H1 (cell line): ENCODE measurements at places on chromosomes 5 and 9.

DNA sequence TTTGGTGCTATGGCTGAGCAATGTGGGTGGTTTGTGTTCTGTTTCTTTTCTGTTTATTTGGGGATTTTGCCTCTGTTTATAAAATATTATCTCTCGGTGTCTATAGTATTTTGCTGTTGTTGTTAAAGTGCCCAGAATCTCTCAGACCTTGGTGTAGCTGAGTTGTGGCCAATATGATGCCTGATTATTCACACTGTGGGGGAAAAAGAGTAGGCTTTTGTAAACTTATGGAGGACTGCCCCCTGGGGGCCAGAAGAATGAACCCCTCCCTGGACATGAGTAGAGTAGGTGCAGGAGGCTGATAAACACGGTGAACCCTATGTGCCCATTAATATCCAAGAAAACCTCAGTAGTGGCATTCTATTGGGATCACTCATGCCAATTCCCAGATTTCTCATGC, 49.0 kb upstream of the DPYSL3 start:
- no peak for DNase-seq
- 0 out of 2 replicates have a peak, but pooled peaks cover under 1% of the 10 kb centered on the region for H3K36me3 ChIP-seq
- H3K4me3 ChIP-seq, result no peak overlapping the region
- peaks cover 5% of the 10 kb centered on the region for H3K4me1 ChIP-seq
- no peaks in the 10 kb centered on the region for H3K27me3 ChIP-seq

DNA sequence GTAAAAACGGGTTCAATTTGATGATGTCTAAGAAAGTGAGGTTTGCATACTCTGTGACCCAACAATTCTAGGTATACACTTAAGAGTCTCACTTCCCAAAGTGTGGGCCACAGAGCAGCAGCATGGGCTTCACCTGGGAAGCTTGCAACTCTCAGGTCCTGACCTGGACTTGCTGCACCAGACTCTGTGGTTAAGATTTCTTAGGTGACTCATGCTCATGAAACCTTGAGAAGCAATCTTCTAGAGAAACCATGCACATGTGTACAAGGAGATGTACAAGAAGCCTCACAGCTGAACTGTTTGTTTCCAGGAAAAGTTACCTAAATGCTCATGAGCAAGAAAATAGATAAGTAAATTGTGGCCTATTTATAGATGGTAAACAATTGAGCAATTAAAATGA, 30.0 kb downstream of the DNAJC21 start:
- H3K4me3 ChIP-seq, result no peak overlapping the region
- H3K27ac ChIP-seq, result no peak overlapping the region
- H3K36me3 ChIP-seq, result no peaks in the 10 kb centered on the region
- DNase-seq, result no peak
- no peaks in the 10 kb centered on the region for H3K27me3 ChIP-seq

GRCh38 chr5:108398964-108399363, 17.1 kb upstream of the FBXL17 start:
- H3K36me3 ChIP-seq, result no peaks in the 10 kb centered on the region
- no peak overlapping the region for H3K4me3 ChIP-seq
- H3K27ac ChIP-seq, result no peak overlapping the region
- no peak for DNase-seq
- H3K4me1 ChIP-seq, result no peaks in the 10 kb centered on the region
- H3K27me3 ChIP-seq, result no peaks in the 10 kb centered on the region

DNA sequence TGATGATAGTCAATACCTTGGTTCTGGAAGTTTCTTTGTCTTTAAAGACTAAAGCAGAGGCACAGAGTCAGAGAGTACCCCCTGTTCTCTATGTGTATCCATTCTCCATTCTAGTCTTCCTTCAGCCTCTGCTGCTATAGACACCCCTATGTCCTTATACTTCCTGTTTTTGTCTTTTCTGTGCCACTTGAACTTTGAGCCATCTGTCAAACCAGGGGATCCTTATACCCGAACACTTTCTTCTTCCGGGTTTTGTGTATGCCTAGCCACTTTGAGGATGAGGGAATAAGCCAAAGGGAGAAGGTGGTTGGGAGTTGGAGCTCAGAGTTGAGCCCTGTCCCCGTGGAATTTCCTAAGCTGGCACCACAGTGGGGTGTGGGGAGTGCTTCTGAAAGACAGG, 61.1 kb upstream of the IL6ST start:
- no peaks in the 10 kb centered on the region for H3K4me1 ChIP-seq
- no peaks in the 10 kb centered on the region for H3K36me3 ChIP-seq
- no peak overlapping the region for H3K27ac ChIP-seq
- H3K4me3 ChIP-seq, result no peak overlapping the region
- no peaks in the 10 kb centered on the region for H3K27me3 ChIP-seq
- DNase-seq, result no peak

GRCh38 chr9:129446828-129447550, 173.9 kb downstream of the C9orf50 start:
- DNase-seq, result no peak
- peaks cover 2% of the 10 kb centered on the region for H3K27me3 ChIP-seq
- peaks cover 2% of the 10 kb centered on the region; the same call in 1 of the 2 replicates for H3K4me1 ChIP-seq

DNA sequence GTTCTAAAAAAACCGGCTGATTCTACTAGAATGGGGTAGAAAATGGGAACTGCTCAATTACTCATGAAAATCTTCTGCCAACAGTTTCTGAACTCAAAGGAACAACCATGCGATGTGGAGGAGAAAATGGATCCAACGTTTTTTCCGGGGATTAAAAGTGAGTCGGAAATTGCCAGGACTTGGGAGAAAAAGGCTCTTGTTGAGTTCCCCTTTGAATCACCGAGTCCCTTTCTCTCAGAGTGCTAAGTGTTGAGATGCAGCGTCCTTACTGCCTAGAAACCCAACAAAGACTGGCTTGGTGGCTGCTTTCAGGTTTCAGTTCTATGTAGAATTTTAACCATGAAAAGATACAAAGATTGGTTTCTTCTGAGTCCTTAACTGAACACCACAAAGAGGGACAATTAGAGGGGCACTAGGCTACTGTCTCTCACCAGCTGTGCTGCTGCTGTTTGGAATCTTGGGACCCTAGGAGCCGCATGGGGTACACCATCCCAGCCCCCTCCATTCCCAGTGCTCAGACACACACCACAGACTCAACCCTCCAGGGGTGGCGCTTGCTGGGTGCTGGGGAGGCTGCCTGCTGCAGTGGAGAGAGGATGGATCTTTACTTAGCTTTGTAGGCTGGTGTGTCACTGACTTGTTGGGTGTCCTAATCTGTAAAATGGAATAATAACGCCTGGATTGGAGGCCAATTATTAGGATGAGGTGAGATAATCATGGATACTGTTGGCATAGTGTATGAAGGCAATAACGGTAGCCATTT, 21.5 kb upstream of the NEUROG1 start:
- no peak overlapping the region for H3K4me3 ChIP-seq
- no peaks in the 10 kb centered on the region for H3K36me3 ChIP-seq
- DNase-seq, result no peak
- H3K27ac ChIP-seq, result no peak overlapping the region

GRCh38 chr5:16306812-16307211, 127.2 kb upstream of the MARCHF11 start:
- no peak overlapping the region for H3K27ac ChIP-seq
- H3K4me3 ChIP-seq, result no peak overlapping the region
- no peaks in the 10 kb centered on the region for H3K4me1 ChIP-seq

DNA sequence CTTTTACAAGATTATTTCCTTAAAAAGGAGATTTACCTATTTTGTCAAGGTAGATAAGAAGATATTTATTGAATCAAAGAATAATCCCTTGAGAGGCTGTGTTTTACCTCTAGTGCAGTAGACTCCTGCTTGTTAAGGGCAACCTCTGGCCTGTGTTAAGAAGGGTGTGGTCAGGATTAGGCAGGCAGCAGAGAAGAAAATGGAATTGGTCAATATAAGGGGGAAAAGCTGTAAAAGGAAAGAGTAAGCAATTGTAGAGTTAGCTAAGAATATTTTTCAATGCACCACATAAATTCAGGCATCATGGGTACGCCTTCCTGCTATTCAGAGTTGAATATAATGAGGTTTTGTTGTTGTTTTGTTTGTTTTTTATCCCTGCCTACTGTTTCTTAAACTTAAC, 6.2 kb downstream of the CCDC125 start:
- DNase-seq, result no peak
- H3K27ac ChIP-seq, result no peak overlapping the region
- H3K27me3 ChIP-seq, result no peaks in the 10 kb centered on the region
- H3K4me1 ChIP-seq, result no peaks in the 10 kb centered on the region; the same call in 1 of the 2 replicates

DNA sequence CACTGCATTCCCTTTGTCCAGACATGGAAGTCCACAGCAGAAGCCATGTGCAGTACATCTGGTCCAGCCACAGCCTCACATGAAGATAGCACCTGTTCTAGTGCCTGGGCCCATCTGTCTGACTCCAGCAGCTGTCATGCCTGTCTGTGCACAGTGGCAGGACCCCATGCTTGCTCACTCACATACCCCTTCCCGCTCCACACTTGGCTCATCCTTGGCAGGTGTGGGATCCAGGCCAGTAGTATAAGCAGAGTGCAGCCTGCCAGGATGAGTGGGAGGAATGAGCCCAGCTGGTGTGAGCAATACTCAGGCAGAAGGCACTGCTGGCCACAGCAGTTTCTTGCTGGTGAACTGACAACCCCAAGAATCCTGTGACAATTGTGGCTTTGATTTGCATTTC, 168.0 kb downstream of the PRDM9 start:
- no peaks in the 10 kb centered on the region for H3K27me3 ChIP-seq
- no peaks in the 10 kb centered on the region for H3K4me1 ChIP-seq

DNA sequence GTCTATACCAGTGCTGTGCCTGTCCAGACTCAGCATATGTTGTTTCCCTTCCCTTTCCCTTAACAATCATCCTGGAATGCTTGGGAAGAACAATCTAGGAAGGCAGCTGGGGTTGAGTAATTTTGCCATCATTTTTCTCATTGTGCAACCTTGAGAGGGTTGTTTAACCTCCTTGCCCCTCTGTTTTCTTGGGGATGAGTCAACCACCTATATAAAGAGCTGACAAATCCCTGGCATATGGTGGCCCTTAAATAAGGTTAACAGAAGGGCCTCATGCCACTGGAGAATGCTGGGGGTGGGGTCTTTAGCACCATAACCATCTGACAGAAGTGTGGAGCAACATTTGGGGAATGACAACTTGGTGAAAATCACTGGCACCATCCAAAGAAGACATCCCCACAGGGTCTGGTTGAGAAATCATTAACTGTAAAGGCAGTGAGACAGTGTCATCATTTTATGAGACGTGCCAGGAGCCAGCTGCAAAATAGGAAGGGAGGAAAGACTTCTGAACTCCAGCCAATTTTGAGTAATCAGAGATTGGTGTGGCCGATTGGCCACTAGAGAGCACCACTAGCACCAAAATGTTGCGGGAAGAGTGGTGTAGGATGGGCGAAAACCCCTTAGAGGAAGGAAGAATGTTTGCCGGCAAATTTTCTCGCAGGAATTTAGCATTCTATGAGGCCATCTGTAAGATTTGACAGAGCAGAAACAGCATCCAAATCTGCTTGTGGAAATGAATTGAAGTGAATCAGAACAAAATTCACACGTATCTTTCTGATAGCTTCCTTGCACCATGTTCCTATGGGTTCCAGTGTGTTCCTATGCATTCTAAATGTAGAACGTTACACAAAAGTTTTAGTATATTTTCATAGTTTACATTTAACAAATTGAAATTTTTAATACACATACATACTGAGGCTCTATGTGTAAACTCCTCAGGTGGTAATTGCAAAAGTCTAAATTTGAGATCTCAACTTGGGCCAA, 113.8 kb downstream of the MSX2 start:
- DNase-seq, result no peak
- no peaks in the 10 kb centered on the region for H3K36me3 ChIP-seq
- H3K4me1 ChIP-seq, result peaks cover 1% of the 10 kb centered on the region
- H3K27me3 ChIP-seq, result no peaks in the 10 kb centered on the region
- H3K4me3 ChIP-seq, result no peak overlapping the region

GRCh38 chr9:107548298-107549142, 59.0 kb upstream of the KLF4 start:
- no peaks in the 10 kb centered on the region for H3K27me3 ChIP-seq
- no peak overlapping the region for H3K27ac ChIP-seq
- H3K4me3 ChIP-seq, result no peak overlapping the region
- no peak for DNase-seq

GRCh38 chr5:109611505-109611904, 78.2 kb upstream of the MAN2A1 start:
- no peak for DNase-seq
- no peak overlapping the region for H3K27ac ChIP-seq
- H3K4me1 ChIP-seq, result no peaks in the 10 kb centered on the region
- H3K4me3 ChIP-seq, result no peak overlapping the region

DNA sequence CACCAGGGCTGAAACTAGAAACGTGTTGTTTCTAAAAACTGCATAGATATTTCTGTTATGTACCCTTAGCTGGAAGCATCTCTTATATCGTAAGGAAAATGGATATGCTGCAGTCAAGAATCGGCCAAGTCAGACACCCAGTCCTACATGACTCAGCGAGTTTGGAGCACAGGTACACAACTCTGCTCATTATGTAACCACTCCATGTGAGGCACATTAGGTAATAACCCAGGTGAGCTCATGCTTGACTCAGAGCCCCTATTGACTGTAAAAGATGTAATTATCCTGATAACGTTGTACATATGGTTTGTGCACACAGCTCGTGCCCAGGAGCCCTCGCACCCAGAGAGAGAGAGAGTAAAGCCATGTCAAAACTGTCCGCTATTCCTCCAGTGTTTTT, 593.7 kb upstream of the ACO1 start:
- no peak overlapping the region for H3K4me3 ChIP-seq
- no peaks in the 10 kb centered on the region for H3K4me1 ChIP-seq
- no peak for DNase-seq
- no peak overlapping the region for H3K27ac ChIP-seq
- H3K36me3 ChIP-seq, result no peaks in the 10 kb centered on the region

- H3K4me3 ChIP-seq, result no peak overlapping the region
- H3K4me1 ChIP-seq, result no peaks in the 10 kb centered on the region
- H3K27me3 ChIP-seq, result peaks cover 20% of the 10 kb centered on the region
Measured at GRCh38 chr9:107484117-107484723, 5.3 kb downstream of the KLF4 start.

GRCh38 chr5:74316064-74316603, 324.4 kb downstream of the ENC1 start:
- no peaks in the 10 kb centered on the region for H3K36me3 ChIP-seq
- H3K4me3 ChIP-seq, result no peak overlapping the region
- peaks cover 4% of the 10 kb centered on the region for H3K4me1 ChIP-seq
- peak; percentile 17 for DNase-seq

DNA sequence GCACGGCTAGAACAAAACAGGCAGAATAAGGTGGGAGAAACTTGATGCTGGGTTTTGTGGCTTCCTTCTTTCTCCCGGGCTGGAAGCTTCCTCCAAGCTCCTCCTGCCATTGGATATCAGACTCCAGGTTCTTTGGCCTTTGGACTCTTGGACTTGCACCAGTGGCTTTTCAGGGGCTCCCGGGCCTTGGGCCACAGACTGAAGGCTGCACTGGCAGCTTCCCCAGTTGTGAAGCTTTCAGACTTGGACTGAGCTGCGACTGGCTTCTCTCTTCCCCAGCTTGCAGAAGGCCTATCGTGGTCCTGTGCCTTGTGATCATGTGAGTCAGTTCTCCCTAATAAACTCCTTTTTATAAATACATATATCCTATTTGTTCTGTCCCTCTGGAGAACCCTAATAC, 364.4 kb downstream of the DNAH5 start:
- no peak for DNase-seq
- no peak overlapping the region for H3K27ac ChIP-seq
- no peaks in the 10 kb centered on the region for H3K27me3 ChIP-seq
- no peaks in the 10 kb centered on the region for H3K4me1 ChIP-seq
- no peaks in the 10 kb centered on the region for H3K36me3 ChIP-seq
